Kidney (tissue), 22 donors: ENCODE measurements at places on chromosomes 13 and 19.

- DNase-seq, result no peak
Observed at GRCh38 chr19:15644816-15645215, 4.1 kb downstream of the CYP4F3 start.

DNA sequence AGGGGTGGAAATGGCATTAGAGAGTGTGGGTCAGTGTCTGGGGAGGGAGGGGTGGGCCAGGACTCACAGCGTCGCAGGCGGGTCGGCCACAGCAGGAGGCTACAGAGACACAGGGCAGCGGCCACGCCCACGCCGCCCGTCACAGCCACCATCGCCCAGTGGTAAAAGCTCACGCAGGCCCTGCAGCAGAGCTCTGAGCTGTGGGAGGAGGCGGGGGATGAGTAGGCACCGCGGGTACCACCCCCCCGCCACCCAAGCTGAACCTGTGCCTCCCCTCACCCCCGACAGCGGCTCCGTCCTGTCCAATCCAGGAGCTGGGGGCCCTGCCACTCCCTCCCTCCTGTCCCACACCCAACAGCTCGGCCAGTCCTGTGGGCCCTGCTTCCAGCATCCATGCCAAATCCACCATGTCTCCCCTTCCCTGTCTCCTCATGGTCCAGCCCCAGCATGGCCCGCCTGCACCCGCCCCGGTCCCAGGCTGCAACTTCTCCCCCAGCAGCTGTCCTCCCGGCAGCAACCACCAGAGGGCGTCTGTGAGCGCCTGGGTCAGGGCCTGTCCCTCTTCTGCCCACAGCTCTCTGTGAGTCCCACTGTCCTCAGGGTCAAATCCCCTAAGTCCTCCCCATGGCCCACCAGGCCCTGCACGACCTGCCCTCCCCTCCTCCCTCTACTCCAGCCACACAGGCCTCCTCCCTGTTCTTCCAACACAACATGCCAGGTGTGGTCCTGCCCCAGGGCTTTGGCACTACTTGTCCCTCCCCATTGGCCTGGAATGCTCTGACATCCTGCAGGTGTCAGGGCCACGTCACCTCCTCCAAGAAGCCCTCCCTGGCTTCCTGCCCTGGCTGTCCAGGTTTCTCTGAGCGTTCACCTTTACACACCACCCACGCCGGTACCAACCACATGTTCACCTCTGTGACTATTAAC, 6.0 kb downstream of the TEKTIP1 start:
- DNase-seq, result peak; percentile 68

DNA sequence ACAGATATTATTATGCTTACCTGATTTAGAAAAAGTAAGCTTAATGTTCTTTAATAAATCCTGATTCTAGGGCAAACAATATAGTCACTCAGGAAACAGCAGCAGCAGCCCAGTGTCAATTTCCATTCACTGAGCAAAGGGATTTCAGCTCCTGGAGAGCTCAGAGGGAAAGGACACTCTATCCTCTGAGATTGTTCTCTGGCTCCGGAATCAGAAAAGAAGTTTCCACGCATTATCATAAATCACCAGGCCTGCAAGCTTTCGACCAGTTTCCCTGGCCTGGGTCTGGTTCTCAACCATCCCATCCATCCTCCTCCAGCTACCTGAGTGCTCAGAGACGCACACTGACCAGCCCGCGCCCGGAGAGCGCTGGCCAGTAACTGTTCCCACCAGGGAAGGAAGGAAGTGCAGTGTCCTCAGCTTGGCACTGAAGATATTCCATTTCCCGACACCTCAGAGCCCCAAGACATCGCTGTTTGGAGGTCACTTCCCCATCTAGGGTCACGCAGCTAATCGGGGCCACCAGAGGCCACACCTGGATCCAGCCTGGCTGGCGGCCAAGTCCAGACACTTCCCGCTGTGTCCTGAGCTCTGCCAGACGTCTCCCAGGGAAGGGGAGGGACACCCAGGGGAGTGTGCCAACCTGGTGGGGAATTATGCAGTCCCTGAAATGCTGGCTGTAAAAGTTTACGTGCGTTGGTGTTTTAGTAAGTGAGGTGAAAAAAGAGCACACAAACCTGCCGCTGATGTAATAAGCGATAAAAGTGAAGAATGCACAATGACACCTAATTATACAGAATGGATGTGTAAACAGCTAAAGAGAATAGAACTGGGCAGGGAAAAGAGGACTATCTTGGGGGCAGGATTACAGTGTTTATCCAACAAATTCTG, 29.1 kb downstream of the EPS15L1 start:
- no peak for DNase-seq

GRCh38 chr13:114049026-114049425, 75.2 kb upstream of the C13orf46 start:
- no peak for DNase-seq

DNA sequence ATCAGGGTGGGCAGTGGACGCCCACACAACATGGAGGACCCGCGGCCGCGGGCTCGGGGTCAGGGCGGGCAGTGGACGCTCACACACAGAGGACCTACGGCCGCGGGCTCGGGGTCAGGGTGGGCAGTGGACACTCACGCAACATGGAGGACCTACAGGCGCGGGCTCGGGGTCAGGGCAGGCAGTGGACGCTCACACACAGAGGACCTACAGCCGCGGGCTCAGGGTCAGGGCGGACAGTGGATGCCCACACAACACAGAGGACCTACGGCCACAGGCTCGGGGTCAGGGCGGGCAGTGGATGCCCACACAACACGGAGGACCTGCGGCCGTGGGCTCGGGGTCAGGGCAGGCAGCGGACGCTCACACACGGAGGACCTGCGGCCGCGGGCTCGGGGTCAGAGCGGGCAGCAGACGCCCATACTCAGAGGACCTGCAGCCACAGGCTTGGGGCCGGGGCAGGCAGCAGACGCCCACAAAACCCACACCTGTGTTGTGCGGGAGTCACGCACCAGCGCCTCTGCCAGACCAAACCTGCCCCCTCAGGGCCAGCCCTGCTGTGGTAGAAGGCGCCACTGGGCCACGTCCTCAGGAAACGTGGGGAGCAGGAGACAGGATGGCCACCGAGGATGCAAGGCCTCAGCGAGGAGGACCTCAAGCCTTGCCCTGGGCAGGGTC, 27.6 kb upstream of the C13orf46 start:
- DNase-seq, result no peak

DNA sequence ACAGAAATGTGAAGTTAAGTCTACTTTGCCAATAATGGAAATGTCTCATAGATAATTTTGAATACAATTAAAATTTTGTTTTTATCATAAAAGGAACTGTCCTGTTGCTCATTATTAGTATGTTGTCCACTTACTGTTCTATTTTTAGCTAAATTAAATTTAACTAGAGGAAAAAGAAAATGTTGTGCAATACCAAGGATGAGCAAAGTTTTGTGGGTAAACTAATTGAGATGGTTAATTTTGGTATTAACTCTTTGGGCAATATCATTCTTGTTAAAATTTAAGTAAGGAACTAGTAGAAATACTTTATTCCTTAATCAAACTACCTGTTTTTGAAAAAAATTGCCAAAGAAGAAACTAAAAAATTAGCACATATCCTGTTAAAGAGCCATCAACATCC, 43.5 kb downstream of the SOX1 start:
- DNase-seq, result no peak
